ENCODE measurements at places on chromosomes 3 and 15.

DNA sequence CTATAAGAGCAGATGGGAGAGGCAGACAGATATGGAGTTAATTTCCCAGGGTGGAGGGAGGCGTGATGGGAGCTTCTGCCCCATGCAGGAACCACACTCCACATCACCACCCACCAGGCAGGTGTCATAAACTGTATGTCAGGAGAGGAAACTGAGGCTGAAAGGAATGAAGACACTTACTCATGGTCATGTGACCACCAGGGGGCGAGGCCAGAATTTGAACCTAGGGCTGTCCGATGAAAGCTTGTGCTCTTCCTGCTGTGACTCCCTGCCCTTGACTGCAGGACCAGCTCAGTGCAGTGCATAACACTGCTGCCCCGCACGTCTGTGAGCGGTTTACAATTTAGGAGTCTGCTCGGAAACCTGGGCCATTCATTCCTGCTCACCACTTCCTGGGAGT, 28.8 kb downstream of the NUP210 start:
- no peak for DNase-seq

DNA sequence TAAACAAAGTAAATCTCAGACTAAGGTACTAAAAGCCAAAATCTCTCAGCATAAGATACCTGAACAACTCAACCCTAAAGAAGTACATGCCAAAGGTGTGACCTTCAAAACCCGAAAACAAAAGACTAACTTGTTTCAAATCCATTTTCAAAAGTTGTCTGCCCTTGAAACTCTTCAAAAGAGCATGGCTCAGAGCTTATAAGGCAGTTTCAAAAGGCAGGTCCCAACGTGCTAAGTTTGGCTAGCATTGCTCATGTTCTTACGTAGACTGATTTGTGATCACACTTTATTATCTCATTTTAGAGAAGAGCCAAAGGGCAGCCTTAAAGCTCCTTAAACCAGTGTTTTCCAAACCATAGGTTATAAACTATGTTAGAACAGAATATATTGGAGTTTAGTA, 112.2 kb downstream of the FEZF2 start:
- DNase-seq = no peak

DNA sequence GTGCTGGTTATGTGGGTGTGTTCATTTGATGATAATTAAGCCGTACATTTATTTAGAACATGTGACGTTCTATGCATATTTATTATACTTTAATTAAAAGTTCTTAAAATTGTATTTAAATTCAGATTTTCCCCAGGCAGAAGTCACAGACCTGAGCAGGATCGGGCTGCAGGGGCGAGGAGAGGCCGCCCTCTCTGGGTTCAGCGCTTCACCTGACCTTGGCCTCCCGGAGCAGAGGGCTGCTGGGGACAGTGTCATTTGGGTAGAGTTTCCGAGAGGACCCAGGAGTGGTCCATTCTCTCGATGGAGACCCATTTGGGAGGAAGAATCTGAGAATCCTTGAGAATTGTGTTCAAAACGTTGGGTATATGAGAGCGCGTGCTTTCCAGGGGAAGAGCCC, 12.0 kb upstream of the TOPBP1 start:
- DNase-seq = no peak

DNA sequence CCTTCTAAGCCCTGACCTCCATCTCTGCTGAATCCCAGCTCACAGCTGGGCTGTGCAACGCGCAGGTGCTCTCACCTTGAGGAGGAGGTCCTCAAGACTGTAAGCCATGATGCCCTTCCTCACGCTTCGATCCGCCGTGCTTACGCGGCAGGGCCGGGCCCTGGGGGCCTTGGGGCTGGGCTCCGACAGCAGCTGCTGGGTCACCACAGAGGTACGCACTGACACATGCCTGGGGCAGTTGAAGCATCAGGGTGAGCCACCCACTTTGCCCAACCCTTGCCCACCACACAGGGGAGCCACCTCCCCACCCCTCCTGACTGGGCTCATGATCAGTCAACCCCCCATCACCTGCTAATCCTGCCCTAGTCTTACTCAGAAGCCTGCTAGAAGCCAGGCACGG, 3.1 kb downstream of the CIDEC start:
- no peak for DNase-seq

DNA sequence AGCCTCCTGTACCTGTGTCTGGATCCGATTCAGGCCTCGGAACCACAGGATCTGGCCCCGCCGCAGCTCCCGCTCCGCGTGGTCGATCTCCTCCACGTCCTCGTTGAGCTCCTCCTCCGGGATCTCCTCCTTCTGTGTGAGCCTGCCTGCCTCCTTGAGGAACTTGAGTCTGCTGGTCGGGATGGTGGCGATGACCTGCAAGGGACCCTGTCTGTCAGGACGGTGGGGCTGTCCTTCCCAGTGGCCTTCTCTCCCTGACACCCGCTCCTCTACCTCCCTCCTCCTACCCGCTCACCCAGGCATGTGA, 17.2 kb upstream of the SEC13 start:
- DNase-seq = no peak

DNA sequence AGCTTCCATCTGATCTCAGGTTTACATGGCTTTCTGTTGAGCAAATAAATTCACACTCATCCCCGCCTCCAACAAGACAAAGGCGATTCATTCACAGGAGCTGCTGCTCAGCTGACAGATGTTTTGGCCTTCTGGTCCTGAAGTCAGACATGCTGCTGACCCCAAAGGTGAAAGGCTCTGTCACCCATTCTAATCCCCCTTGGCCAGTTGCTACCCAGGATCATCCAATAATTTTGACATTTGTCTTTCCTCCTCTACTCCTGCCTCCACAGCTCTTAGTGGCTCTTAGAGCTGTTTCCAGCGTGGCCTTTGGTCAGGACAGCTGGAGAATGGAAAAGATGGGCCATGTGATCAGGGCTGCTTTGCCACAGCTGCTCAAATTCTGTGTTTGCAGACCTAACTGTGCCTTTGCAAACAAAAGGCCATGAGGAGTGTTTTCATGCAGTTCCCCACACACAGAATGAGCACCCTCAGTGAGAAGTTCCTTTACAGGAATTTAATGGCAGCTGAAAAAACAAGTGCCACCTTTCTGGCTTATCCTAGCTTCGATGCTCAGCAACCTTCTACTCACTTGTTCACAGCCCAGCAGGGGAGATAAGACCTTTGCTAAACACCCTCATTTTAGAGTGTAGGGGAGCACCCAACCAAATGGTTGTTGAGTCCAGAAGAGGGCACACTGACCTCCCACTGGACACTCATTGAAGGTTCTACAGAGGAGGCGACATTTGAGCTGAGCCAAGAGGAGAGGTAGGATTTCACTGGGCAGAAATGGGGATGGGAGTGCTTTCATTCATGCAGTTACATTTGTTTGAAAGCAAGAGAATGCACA, 39.0 kb downstream of the CYP19A1 start:
- no peak for DNase-seq

DNA sequence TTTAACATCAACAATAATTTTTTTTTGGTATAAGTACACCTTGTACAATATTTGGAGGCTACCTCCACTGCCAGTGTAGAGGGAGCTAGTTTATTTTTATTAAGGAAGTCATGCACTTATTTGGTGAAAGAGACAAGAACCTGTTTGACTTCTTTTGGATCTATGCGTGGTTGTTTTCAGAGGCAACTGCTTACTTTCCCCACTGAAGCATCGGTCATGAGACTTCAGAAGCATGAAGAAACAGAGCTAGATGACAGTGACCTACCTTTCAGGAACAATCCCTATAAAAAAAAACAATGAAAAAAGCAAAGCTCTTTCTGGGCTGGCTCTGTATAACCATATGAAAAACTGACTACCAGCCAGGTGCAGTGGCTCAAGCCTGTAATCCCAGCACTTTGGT, 20.0 kb upstream of the ZNF148 start:
- no peak for DNase-seq

DNA sequence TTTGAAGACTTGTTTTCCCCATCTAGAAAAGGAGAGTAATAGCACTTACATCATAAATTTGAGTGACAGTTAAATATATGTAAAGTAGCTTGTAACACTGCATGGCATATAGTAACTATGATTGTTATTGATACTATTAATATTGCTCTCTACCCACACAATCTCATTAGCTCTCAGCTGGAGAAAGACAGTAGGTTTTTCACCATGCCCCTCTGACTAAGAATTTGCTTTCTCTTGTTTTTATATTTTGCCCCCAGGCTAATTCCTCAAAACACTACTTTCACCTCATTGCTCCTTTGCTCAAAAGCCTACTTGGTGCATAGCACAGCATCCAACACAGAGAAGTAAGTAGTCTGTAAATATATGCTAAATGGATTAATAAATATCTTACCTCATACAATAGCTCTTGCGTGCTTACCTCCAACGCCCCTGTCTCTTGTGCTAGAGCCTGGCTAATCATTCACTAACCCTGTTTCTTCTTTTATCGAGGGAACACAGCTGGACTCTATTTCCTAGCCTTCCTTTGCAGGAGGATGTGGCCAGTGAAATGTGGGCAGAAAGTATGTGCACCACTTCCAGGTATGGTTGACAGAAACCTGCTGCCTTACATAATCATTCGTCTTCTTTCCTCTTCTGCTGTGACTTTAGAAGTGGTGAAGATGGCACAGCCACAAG, 190.0 kb downstream of the PLCH1 start:
- no peak for DNase-seq

DNA sequence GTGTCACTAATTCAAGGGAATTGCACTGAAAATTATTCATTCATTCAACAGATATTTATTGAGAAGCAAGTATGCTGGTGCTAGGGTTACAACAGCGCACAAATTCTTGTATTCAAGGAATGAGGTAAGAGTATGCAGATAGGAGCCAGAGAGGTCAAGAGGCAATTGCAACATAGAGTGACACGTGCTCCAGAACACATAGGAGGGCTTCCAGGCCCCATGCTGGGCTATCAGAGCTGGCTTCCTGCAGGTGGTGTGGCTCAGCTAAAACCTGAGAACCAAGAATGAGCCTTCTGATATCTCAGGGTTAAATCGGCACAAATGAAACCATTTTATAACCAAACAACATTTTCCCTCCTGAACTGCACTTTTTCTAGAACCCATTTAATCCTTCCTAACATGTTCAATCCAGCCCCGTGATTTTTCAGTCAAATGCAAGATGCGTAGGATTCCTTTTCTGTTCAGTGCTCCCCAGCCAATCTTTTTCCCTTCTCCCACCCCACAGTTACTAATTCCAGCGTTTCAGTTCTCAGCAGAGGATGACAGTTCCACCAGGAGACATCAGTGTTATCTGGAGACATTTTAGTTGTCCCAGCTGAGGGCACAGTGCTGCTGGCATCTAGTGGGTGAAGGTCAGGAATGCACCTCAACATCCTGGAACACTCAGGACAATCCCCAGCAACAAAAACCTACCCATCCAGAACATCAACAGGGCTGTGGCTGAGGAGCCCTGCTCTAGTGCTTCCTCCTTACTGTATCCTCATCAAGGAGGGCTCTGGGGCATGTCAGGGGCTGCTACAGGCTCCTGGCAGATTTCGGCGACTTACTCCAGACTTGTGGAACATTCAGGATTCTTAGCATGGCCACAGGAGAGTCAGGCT, 13.1 kb downstream of the CCR5AS start:
- peak; percentile 52 for DNase-seq

DNA sequence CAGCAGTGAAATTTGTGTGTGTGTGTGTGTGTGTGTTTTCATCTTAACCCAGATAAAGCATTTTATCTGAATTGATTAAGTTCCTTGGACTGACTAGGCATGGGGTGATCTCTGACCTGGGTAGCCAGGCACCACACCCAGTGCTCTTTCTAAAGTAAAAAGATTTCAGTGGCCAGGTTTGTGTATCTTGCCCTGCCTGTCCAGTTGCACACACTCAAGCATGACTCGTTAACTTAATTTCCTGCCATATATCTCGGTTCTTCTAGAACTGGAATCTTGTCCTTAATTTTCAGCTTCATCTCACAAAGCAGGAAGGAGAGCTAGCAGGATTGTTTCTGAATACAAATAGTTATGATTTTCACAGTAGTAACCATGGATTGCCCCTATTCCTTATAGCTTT, 17.0 kb downstream of the TM4SF18 start:
- no peak for DNase-seq

DNA sequence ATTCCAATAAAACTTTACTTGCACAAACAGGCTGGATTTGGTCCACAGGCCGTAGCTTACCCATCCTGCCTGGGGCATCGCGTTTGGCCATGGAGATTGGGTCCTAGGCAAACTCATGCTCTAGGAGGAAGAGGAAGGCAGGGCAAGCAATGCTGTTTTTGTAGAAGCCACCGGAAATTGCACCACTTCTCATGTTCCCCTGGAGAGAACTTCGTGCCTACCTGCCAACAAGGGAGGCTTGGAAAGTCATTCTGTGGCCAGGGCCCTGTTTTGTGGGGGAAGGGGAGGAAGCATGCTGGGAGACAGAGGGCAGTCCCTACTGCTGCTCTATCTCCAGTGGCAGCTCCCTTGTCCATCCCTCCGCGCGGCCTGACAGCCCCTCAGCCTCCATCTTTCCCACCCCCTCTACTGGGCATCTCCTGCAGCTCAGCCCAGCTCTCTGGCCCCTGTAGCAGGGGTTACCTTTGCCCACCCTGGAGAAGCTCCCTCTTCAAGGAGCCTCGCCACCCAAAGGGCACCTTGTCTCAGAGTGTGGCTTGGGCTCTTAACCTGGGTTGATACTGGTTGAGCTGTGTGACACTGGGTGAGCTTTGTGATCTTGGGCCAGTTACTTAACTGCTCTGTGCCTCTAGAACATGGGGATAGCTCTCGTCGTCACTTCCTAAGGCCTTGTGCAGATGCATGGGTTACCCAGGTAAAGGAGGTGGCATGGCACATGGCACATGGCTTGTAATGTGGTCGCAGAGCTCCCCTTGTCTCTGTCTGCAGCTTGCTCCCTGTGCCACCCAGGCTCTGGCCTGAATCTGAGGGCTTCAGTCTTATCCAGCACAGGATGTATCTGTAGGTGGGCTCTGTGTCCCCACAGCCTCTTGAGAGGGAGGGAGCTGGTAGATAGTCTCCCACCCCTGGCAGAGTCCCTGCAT, 6.1 kb downstream of the ABTB1 start:
- no peak for DNase-seq

GRCh38 chr3:14891135-14892132, 55.9 kb upstream of the NR2C2 start:
- no peak for DNase-seq

GRCh38 chr3:187843654-187844053, 98.4 kb upstream of the BCL6 start:
- no peak for DNase-seq

- no peak for DNase-seq
Observed at GRCh38 chr15:36595611-36596010, 16.2 kb downstream of the CDIN1 start.
